ENCODE measurements at places on chromosomes 2 and 18.
A peak's percentile ranks its signal among the peaks of the same experiment; 100 is the strongest.

DNA sequence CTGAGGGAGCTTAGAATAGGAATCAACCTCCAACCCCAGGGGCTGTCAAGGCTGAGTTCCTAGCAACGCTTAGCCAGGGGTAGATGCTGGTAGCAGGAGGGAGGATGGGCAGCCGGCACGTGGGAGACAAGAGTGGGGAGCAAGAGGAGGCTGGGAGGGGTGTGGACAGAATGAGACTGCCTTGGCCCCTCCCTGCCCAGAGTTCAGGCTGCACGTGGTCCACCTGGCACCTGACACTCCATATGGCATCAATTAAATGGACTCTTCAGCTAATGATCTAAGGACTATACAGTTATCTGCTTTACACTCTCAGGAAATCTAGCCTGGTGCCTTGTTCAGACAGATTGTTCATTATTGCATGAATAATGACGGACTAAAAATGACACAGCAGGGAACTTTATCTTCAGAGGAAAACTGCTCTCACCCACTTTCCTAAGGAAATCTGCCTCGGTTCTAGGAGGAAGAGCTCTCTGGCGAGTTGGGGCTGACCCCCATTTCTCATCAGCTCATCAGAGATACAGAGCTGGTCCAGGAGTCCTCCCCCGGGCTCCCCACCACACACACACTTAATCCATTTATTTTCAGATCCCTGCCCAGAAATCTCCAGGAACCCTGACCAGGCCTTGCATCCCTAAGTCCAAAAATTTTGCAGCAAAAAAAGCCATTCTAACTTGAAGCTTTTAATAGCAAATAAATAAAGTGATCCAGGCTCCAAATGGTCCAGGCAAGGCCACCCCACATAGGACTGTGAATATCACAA lies 102.1 kb upstream of the CDC42EP3 start:
- peaks cover 29% of the 10 kb centered on the region for H3K4me1 ChIP-seq
- DNase-seq, result no peak
- no peaks in the 10 kb centered on the region for H3K36me3 ChIP-seq
- no peaks in the 10 kb centered on the region for H3K27me3 ChIP-seq

DNA sequence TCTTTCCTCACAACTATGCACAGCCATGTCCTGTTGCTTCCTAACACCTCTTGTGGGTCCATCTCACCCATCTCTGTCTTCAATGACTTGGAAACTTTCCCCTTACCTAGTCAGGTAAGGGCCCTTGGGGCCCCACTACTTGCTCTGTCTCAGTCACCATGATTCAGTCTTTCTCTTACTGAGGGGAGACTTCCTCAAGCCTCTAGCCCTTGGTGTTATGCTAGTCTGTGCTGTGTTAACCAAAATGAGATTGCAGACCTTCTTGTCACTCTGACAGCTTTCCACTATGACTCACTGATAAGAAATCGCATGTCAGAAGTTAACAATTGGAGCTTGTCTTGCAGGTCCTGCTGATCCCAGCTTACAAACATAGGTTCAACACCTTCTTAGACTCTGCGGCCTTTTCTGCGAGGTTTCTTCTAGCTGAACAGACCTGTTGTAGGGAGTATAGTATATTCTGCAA lies 65.3 kb downstream of the WDR75 start:
- H3K4me3 ChIP-seq, result no peak overlapping the region
- peaks cover 4% of the 10 kb centered on the region for H3K4me1 ChIP-seq
- no peaks in the 10 kb centered on the region for H3K27me3 ChIP-seq
- peak; percentile 1 for DNase-seq
- no peaks in the 10 kb centered on the region for H3K36me3 ChIP-seq

GRCh38 chr18:75169411-75169810 lies 39.5 kb downstream of the PTGR3 start:
- H3K4me3 ChIP-seq, result no peak overlapping the region
- DNase-seq, result no peak
- H3K4me1 ChIP-seq, result no peaks in the 10 kb centered on the region
- H3K27ac ChIP-seq, result no peak overlapping the region

DNA sequence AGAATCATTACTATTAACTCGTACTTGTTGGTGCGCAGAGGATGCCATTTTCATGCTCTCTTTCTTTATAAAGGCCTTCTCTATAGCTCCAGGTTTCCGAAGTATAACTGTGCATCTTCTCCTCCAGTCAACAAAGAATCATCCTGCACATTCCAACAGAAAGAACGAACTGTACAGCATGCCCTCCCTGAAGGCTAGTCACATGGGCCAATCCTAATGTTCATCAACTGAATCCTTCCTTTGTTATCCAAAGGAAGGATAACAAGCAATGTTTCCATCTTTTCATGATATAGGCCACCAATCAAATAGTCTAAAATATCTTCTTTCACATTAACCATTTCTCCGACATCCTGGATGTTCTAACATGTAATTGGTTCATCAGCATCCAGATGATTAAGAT lies 66.9 kb upstream of the LDLRAD4 start:
- H3K36me3 ChIP-seq, result no peaks in the 10 kb centered on the region
- no peak overlapping the region for H3K27ac ChIP-seq
- H3K4me3 ChIP-seq, result no peak overlapping the region
- H3K4me1 ChIP-seq, result no peaks in the 10 kb centered on the region
- H3K27me3 ChIP-seq, result no peaks in the 10 kb centered on the region

DNA sequence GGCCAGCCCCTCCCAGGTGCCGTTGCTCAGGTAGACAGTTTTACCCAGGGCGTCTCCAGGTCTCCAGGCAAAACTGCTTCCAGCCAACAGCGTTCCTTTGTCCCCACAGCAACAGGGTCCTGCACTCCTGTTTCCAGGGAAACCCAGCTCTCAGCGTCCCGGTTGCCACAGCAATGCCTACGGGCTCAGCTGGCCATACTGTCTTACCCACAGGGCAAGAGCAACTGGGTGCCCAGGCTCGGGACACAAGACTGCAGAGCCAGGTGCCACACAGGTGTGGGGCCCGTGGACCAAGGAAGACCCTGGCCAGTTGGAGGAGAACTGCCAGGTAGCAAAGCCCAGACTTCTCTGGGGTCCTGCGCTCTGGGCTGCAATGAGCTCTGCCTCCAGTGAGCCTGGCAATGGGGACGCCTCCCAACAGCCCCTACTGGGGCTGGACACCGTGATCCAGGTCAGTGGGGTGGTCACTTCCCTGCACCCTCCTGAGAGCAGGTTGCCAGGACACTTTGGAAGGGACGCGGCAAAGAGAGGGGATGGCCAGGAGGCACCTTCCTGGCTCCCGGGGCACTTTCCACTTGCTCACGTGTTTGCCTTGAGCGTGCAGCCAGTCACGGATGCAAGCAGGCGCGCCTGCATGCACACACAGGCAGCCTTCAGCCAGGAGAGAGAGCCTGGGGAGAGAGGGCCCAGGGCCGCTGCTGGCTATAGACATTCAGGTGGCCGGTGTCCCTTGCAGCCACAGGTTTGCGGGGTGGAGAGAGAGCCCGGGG lies at the start of gene CROCC2:
Gene CROCC2 (plus strand): TSS at position 196 of the 770 bp plus-strand sequence. CDS start 178 bp downstream, at position 374.
- H3K36me3 ChIP-seq, result no peaks in the 10 kb centered on the region
- no peak within 1 kb of the TSS for H3K4me3 ChIP-seq
- no peak within 1 kb of the TSS for H3K27ac ChIP-seq
- H3K27me3 ChIP-seq, result peaks cover 53% of the 10 kb centered on the region
